ENCODE measurements at places on chromosomes 3 and 15. TPM values are rescaled to one million over a fixed set of nuclear protein-coding genes. Genes with fewer than 3 reads are reported as not detected.

GRCh38 chr15:47998619-47999019 is 122.2 kb upstream of the SLC24A5 start:
- DNase-seq: no peak

The MYLK gene
- 0.53 TPM for total RNA-seq

DNA sequence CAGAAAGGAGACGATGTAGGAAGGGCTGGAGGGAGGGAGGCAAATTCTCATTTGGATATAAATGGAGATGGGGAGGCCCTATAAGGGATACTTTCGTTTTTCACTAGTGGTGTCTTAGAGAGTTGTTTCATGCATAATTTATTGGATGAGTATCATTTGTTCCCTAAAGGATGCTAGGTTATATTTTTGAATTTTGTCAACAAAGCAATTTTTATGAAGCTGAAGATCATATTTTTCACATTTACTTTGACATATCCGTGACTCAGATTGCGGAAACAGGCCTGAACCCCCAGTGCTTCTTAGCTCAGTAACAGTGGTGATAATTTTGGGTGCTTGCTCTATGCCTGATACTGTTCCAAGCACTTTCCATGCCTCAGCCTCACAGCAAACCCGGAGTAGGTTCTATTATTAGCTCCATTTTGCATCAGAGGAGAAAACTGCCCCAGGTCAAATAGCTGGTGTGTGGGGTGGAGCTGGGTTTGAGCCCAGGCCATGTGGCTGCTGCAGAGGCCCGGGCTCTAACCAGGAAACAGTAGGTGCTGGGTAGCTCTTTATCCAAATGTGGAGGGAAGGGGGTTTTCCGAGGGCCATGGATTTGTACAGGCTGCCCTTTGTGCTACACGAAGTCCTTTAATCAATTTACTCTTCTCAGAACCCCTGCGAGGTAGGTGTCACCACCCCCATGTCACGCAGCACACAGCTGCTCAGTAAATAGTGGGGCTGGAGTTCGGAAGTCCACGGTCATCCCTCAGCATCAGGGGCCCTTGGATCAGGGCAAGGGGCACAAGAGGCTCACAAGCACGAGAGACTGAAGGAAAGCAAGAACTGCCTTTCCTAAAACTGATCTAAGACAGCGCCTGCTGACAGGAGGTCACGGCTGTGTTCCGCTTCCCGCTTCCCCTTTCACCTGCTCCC is 99.1 kb downstream of the SLC49A4 start:
- DNase-seq: no peak

The ANKRD63 gene
- total RNA-seq: 1.8 TPM

- no peak for DNase-seq
Observed at GRCh38 chr3:53005854-53006513, 39.9 kb downstream of the SFMBT1 start.

GRCh38 chr15:101064795-101065569 is 145.8 kb downstream of the LRRK1 start:
- DNase-seq: no peak

GRCh38 chr3:167203062-167203461 is 177.0 kb downstream of the ZBBX start:
- DNase-seq: no peak

GRCh38 chr3:111723293-111724215 is 128.4 kb upstream of the ZBED2 start:
- no peak for DNase-seq

DNA sequence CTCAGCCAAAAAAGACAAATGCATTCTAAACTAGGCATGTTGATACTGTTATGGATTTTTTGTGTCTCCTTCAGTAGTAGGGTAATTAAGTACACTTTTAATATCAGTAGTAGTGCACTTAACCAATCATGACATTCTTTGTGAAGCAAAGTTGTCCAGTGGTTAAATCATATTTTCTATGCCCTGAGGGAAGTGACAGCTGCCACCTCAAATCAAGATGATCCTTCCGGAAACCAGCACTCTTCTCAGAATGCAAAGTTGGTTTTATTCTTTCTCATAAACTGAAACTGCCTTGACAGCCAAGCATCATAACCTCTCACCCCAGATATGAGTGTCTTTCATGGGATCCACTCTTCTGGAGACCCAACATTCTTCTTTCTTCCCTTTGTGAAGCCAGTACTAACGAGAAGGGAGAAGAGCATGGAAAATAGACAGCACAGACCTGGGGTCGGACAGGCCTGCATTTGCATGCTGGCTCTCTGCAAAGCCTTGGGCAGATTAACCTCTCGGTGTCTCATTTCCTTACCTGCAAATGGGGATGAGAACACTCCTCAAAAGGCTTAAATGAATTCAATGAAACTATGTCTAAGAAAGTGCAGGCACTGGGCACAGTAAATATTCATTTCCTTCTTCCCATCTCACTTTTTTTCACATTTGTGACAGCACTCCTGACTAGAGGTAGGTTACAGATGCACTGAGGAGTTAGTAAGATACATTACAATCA is 13.2 kb downstream of the AAGAB start:
- DNase-seq: no peak

The GTF2A2 gene
- 220 TPM for total RNA-seq

The FAM162A gene
- total RNA-seq: 64.9 TPM

- no peak for DNase-seq
Observed at GRCh38 chr15:62453981-62454380, 288.9 kb upstream of the C2CD4B start.

The ZNF80 gene
- not detected for total RNA-seq

The ZNF106 gene
- 43.3 TPM for total RNA-seq

GRCh38 chr15:46901001-46901400 is 816.3 kb upstream of the SEMA6D start:
- DNase-seq: no peak

GRCh38 chr15:67707520-67708283 is 117.6 kb upstream of the SKOR1 start:
- DNase-seq: no peak

- DNase-seq: no peak
Observed at GRCh38 chr15:40600956-40601355, 6.9 kb downstream of the KNL1 start.

The PDZRN3 gene
- total RNA-seq: 0.07 TPM

- DNase-seq: peak; percentile 55
Observed at GRCh38 chr15:81155375-81156218, 21.5 kb downstream of the CFAP161 start.

The HRG gene
- not detected for total RNA-seq

GRCh38 chr15:50247819-50248655 is 17.5 kb downstream of the HDC start:
- DNase-seq: no peak

The TRPM1 gene
- not detected for total RNA-seq

- no peak for DNase-seq
Observed at GRCh38 chr15:93067649-93068085, 21.3 kb downstream of the RGMA start.

- no peak for DNase-seq
Observed at GRCh38 chr3:184663756-184664155, 48.1 kb downstream of the MAGEF1 start.

- no peak for DNase-seq
Observed at GRCh38 chr3:127033786-127034185, 50.9 kb downstream of the PLXNA1 start.

DNA sequence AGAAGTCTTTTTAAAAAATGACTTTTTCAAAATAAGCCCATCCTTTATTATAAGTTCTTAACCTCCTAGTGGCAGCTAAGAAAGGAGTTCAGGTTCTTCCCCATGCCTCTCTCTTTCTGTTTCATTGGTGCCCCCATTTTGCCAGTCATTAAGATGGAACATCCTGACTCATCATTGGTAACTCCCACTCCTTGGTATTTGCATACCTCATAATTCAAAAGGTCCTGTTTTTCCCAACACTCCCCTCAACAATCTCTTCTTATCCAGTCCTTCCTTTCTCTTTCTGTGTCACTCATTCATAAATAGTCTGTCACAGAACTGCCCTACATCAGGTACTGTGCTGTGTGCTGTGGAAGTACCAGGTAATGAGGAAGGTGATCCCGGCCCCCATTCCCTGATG is 394.0 kb downstream of the FOXP1 start:
- no peak for DNase-seq

GRCh38 chr3:11140713-11141104 is 13.6 kb upstream of the HRH1 start:
- no peak for DNase-seq

GRCh38 chr3:54121414-54122323 is 683 bp upstream of the CACNA2D3 start:
- no peak for DNase-seq

GRCh38 chr3:106628407-106628806 is 748.8 kb upstream of the CCDC54 start:
- DNase-seq: no peak

- no peak for DNase-seq
Observed at GRCh38 chr15:32935139-32935538, 217.3 kb downstream of the GREM1 start.

GRCh38 chr15:74338676-74339075 is 28.8 kb downstream of the CYP11A1 start:
- no peak for DNase-seq

The LDHAL6B gene
- not detected for total RNA-seq
